ENCODE measurements at places on chromosomes 3 and 15.
A peak's percentile ranks its signal among the peaks of the same experiment; 100 is the strongest.

GRCh38 chr3:140595295-140595694 lies 82.6 kb upstream of the TRIM42 start:
- DNase-seq: no peak

- no peak for DNase-seq
These were observed 88.6 kb downstream of the OPA1 start for GRCh38 chr3:193681631-193682030.

DNA sequence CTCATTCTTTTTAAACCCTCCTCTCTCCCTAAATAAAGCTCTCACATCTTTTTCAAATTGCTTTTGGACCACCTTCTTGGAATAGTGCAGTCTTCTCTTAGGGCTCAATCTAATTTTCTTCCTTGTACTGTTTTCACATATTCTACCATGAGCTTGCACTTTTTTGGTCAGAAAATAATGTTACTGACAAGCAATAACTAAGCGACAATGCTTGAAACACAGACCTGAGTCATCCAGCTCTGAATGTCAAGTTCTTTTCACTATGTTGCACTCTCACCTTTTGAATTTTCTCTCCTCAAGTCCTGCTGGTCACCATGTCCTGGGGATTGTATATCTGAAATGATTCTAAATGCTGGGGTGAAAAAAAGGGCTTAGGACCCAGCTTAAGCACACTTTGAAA lies 8.9 kb downstream of the TNFAIP8L3 start:
- no peak for DNase-seq

DNA sequence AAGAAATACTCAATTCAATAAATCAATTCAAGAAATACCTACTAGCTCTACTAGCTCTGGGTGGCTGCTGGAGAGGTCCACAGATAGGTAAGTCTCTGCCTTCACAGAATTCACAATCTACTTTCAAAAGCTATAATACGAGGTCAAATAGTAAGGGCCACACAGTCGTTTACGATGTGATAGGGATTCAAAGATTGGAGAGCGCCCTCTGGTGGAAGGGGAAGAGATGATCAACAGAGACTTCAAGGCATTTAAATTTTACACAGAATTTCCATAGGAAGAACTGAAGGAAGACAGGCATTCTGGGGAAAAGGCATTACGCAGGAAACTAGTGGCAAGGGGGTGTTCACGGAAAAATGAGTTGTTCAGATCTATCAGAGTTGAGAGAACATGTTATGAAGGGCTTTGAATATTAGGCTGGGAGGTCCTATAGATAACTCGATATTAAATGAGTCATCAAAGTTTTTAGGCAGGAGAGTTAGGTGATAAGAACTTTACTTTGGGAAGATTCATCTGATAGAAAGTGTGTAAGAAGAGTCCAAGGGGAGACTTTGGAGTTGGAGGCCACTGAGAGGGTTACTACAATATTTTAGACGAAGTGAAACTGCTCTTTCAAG lies 128.8 kb downstream of the FRMD5 start:
- DNase-seq: peak; percentile 11

DNA sequence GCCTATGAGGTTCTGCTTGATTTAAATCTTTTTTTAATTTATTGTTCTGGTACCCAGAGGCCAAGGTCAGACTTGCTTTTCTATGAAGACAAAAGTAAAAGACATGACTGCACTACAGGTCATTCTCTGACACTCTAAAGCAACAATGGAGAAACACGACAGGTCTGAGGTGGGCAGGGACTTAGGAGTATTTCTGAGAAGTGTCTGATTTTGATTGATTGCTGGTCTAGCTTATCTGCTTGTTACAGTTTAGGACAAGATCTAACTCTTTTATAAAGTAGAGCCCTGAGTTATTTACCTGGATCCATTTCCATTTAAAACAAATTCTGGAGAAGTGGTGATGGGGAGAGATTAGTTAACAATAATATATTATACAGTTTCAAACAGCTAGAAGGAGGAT lies 115.2 kb upstream of the STT3B start:
- DNase-seq: no peak

GRCh38 chr15:66955871-66956585 lies 109.4 kb upstream of the SMAD3 start:
- no peak for DNase-seq

- no peak for DNase-seq
These were observed 9.9 kb downstream of the SFMBT1 start for GRCh38 chr3:53035825-53036619.

Data from NCI-H345 (cell line).